Stimulated activated CD8-positive, alpha-beta memory T cell treated with anti-CD3 and anti-CD28 coated beads, Interleukin-2, amount 100 ng/mL, for 48 hours (primary cell): ENCODE measurements at places on chromosomes 2 and 18.

DNA sequence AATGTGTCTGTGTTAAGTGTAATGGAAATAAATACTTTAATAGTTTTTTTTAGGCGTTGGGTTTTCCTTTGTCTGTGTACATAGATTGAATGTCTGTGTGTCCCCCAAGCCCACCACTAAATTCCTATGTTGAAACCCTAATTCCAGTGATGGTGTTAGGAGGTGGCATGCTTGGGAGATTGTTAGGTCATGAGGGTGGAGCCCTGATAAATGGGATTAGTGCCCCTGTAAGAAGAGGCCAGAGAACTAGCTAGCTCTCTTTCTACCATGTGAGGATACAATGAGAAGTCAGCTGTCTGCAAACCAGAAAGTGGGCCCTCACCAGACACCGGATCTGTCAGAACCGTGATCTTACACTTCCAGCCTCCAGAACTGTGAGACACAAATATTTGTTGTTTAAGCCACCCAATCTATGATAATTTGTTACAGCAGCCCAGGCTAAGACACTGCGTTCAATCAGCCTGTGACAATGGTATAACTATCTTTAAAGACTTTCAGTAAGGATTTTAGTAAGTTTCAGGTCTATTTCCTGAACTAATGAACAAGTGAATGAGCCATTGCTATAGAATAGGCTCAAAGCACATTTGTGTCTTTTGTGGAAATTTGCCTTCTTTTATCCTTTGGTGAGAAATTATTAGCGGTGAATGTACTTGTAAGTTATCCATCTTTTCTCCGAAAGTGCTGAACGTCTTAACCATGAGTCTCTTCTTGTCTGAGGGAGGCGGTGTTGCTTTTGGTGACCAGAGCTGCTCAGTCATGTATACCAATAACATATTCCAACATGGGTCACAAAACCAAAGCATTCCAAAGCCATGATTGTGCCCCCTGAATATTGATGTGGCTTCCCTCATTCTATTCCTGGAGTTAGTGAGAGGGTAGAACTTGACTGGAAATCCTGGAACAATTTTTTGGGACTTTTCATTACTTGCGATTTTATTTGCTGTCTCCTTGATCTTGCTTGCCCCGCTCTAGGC is 29.6 kb upstream of the IL1R1 start:
- DNase-seq = no peak

DNA sequence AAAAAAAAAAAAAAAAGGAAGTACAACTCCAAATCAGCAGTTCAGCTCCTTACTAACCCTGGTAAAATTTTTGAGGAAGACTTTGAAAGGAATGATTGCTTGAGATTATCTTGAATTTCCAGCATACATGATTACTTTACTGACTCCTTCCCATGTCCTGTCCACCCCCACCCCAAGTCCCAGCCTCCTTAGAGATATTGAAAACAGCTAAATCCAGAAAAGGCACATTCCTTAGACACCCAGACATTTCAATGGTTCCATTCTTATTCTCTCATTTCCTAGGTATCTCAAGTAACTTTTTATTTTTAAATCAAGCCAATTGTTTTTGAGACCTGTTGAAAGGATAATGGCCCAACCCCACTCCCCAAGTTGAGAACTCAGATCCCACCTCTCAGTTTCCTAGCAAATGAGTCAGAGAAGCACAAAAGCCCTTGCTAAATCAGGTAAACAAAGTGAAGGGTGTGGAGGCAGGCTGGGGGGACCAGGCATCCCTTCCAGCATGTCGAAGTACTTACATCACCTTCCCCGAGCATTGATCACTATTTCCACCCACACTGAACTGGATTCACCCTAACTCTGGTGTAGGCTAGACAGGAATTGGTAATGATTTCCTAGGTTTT is 95.4 kb upstream of the FZD7 start:
- no peak for DNase-seq

DNA sequence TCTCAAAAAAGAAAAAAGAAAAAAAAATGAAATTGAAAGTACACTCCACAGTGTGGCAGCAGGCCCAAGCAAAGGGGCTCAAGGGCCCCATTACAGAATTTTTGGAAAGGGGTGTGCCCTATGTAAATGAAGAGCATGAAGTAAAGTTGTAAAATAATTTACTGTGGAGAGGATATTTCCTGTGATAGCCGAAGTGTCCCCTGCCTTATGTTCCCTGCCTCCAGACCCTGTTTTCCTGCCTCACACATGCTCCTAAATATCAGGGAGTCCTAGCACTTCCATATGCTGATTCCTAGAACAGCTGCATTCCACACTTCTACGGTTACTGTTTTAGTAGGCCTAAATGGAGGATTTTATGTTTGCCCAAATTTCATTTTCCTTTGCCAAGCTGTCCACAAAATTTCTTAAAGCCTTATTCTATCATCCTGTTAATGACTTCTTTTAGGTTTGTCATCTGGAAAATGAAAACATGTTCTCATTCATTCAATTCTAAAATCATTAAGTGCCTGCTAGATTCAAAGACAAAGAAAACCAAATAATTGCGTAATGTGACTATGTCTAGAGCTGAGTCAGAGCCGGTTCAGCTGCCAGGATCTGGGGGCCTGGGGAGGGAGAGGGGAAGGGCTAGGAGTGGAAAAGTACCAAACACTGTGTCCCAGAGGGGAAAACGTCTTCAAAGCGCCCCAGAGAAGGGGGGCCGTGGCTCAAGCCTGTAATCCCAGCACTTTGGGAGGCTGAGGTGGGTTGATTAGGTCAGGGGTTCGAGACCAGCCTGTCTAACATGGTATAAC is 25.9 kb upstream of the IMPA2 start:
- DNase-seq = no peak

- DNase-seq = no peak
Measured at GRCh38 chr2:172919732-172920131, 155.9 kb upstream of the MAP3K20 start.

- DNase-seq = no peak
Measured at GRCh38 chr2:189350540-189351209, 90.6 kb upstream of the WDR75 start.

DNA sequence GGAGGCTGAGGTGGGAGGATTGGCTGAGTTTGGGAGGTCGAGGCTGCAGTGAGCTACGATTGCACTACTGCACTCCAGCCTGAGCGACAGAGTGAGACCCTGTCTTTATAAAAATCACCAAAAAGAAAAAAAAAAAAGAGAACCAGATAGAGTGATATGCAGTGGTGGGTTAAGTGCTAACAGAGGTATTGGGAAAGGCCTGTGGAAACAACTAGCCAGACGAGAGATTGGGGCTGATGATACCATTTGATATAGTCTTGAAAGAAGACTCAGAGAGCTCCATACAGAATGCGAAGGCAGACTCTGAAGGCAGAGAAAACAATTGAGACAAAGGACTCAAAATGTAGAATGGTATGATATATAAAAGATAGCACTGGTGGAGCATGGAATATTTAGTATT is 134.1 kb downstream of the CDC42EP3 start:
- no peak for DNase-seq

- DNase-seq = no peak
Measured at GRCh38 chr2:73269686-73270465, 14.4 kb downstream of the FBXO41 start.

DNA sequence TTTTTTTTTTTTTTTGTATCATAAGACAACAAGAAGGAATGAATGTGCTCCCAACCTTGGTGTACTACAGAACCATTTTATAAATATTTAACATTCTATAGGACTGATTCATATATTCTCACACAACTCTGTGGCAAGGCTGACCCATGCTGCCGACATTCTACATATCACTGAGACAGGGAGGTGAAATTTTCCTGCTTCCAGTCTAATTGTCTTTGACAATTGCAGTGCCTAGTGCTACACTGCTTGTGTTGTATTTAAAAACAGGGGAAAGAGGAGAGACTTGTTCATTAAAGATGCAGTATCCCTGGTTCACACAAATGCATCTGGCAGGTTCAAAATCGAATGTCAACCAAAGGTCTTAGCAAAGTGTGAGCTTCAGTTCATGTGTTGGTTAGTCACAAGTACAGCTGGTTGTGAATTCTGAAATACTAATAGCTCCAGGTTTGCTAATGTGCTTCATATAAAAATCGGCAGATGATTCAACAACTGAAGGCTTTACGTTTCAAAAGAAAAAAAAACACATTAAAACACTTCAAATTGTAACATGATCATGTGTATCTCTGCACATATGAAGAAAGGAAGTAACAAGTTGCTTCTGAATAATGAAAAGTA is 130.8 kb downstream of the FIGN start:
- no peak for DNase-seq

- no peak for DNase-seq
Measured at GRCh38 chr2:197673606-197674005, 1.8 kb downstream of the RFTN2 start.

GRCh38 chr2:223824301-223824700 is 13.1 kb downstream of the AP1S3 start:
- no peak for DNase-seq
